ENCODE measurements at places on chromosomes 4 and X.
A peak's percentile ranks its signal among the peaks of the same experiment; 100 is the strongest.

DNA sequence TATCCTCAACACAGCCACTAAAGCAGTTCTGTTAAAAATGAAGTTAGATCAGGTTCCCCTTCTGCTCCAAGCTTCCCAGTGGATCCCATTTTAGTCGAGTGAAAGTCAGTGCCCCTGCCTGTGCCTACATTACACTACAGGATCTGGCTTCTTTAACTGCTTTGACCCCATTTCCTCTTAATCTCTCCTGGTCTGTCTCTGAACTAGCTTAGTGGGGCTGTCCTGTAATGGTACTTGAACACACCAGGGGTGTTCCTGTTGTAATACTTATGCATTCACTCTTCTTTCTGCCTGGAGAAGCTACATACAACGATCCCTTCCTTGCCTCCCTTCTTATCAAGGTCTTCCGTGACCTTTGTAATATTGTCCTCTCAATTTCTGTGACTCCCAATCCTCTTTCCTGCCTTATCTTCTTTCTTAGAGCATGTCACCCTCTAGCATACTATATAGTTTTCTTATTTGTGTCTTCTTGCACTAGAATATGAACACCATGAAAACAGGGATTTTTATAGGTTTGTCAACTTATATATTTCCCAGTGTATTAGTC is 16.7 kb downstream of the ARSJ start:
- no peak for DNase-seq

- DNase-seq, result no peak
Measured at GRCh38 chr4:72553540-72554337, 15.3 kb downstream of the ADAMTS3 start.

DNA sequence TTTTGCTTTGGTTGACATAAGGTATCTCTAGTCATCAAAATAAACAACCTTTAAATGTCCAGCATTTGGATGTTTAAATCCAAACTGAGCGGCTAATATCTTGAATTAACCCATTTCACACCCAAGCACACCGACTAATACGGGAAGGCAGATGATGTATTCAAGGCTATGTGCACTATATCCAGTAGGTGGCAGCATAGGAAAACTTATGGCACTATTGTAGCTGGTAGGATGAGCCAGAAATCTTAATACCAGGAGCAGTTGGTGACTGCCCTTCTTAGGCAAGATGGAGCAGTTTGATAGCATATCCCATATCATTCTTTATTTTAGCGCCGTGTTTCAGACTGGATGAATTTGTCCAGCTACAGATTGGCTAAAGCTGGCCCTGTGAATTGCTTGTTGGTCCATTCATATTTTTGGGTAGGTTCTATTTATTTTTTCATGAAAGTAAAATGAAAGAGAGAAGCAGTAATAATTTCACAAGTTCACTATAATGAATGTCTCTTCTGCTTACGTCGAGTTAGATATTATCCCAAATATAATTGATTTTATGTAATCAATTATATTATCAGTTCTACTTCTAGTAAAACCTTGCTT is 24.4 kb downstream of the UCHL1 start:
- peak; percentile 68 for DNase-seq

DNA sequence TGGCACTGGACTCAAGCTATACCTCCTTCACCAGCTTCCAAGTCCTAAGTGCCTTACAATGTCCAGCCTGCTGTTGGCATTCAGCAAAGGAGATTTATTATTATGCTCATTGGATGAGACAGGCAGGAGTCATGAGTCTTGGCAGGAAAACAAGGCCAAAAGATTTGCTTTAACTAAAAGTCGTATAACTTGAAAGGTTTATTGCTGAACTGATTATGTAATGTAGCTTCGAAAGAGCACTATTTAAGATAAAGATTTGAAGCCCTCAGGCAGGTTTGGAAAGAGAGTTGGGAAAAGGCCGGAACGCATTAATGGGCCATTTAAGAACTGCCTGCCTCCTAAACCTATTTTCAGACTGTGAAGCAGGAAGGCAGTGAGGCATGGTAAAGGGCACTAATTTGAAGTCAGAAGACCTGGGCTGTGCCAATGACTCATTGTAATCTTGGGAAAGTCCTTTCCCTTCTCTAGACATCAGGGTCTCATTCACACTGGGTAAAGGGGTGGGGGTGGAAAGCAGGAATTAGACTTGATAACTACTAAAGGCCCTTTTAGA is 280.5 kb upstream of the EDA2R start:
- DNase-seq, result no peak

DNA sequence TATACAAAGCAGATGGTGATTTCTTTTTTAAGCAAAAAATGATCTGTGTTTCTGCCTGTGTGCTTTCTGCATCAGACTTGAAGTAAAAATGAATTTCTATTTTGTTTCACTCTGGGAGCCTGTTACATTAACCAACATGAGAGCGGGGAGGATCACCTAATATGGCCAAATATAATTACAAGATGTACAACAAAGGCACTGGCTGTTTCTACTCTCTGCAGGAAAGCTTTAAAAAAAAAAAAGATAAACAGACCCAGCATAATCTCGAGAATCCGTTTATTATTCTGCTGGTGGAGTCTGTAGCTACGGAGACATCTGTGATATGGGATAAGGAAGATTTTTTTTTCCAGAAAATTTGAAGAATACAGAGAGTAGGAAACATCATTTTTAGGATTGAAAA is 103.6 kb downstream of the COMMD8 start:
- no peak for DNase-seq

DNA sequence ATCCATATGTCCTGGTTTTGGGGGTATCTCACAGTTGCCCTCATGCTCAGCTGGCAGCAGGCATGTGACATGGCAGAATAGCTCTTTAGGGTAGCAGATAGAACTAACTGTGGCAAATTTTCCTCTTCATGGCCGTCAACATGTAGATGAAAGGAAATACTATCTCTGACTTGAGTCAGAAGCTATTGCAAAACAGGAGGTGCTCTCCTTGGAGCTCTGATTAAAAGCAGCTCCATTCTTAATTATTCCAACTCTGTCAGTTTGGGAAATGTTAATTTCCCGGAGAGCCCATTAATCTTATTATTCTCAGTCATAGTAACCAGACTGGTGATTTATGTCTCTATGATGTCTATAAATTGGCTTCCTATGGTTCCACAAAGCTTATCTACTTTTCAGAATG is 18.2 kb downstream of the IL13RA1 start:
- DNase-seq, result no peak

GRCh38 chr4:94757192-94758140 is at the start of gene BMPR1B:
Gene BMPR1B, plus strand, starts transcription at chr4:94757955. Its CDS starts 346,470 bp downstream, at chr4:95104425.
- DNase-seq, result no peak

DNA sequence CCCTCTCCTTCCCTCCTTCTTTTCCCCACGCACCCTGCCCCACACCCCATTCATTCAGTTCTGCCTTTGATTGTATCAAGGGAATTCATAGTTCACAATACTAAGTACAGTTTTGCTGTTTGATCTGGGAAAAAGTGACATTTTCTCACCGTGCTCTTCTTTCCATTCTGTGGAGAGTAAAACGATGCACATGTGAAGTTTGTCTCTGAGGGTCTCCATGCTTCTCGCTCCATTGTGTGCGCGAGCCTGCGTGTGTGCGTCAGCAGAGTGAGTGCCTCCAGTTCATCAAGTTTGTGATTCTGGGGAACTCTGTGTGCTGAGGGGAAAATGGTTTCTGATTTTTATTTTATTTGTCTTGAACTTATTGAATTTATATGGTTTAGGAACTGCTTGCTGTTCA is 1.9 kb downstream of the STK26 start:
- no peak for DNase-seq

DNA sequence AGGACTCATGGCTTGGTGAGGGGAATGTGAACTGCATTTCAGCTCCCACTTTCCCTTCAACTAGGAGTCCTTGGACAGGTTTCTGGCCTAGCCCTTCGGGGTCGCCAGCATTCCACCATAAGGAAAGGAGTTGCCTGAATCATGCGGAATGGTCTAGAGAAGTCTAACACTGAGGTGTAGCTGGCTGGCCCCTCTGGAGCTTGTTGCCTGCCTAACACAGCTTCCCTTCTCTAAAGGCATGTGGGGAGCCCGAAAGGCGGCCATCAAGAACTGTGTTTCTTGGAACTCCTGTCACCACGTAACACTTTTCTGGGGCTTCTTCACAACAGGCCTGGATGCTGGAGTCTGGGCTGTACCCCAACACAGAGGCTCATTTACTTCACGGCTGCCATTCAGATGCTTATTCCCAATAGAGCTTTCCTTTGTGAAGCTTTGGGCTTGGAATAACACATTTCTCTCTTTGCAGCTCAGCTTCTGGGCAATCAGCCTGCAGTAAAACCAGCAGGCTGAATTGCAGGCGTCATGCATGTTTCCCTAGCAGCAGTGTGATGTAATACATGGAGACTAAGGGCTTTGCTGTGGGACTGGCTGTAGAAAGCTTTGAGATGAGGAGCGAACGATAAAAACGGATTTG is 5.4 kb downstream of the GABRQ start:
- DNase-seq, result no peak

- no peak for DNase-seq
Measured at GRCh38 chr4:24809376-24809775, 14.0 kb downstream of the SOD3 start.

GRCh38 chr4:70700712-70701111 is 12.4 kb downstream of the UTP3 start:
- no peak for DNase-seq

DNA sequence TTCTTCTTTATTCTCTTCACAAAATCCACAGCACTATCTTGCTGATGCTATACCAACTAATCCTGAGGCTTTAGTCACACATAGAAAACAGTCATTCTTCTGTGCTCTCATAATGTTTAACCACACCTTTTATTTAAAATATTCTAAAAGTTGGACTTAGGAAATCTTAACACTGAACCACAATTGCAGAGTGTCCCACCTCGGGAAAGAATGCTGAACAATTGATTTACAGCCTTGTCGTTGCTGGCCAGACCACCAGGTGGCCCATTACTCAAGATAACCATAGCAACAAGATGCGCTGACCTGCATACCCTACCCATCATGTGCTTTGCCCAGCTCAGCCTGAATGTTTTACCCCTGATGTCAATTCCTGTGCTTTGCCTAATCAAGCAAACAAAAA is 100.8 kb downstream of the ARSJ start:
- DNase-seq, result no peak

- DNase-seq, result no peak
Measured at GRCh38 chrX:101602077-101602476, 15.7 kb downstream of the ARMCX6 start.

GRCh38 chrX:43949669-43950068 is 23.5 kb downstream of the NDP start:
- DNase-seq, result peak; percentile 18

DNA sequence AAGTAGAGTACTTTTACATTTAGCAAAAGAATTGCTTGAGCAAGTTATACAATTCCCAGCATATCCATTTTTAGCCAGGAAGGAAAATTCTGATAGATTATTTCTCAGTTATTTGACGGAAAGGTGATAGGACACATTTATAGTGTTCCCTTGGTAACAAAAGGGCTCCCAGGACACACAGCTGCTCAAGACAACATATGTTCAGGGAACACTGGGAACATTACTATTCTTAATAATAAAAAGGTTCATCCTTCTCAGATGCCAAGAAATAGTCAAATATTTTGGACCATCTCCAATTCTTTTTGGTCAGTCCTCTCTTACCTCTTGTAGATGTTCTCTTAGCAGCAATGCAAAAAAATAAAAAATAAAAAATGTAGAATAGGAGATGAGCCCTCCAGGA is 66.8 kb upstream of the SMAD1 start:
- DNase-seq, result no peak

- DNase-seq, result no peak
Measured at GRCh38 chrX:119062750-119063374, 9.9 kb upstream of the CT47C1 start.

GRCh38 chr4:90071289-90072235 is 55.6 kb upstream of the CCSER1 start:
- no peak for DNase-seq

DNA sequence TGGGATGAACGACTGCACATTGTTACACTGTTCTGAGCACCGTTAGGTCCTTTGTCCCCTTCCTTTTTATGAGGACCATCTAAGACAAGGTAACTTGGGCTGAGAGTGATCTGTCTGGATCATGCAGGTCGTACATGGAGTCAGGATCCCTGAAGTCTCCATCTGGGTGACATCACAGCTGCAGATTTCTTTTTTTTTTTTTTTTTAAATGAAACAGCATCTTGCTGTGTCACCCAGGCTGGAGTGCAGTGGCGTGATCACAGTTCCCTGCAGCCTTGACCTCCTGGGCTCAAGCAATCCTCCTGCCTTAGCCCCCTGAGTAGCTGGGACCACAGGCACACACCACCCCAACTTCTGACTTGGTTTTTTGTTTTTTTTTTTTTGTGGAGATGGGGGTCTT is 16.5 kb downstream of the SHROOM2 start:
- no peak for DNase-seq

DNA sequence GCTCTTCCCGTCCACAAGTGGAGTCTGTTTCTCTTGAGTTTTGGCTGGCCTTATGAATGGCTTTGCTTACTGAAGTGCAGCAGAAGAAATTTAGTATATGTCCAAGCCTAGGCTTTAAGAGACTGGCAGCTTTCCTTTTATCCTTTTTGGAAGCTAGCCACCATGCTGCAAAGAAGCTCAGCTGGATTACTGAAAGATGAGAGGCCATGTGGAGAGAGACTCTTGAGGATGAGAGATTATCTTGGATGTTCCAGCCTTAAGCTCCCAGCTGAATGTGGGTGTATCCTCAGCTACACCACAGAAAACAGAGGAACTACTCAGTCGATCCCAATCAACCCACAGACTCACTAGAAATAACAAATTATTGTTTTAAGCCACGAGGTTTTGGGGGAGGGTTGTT is 12.5 kb downstream of the CCNG2 start:
- no peak for DNase-seq

DNA sequence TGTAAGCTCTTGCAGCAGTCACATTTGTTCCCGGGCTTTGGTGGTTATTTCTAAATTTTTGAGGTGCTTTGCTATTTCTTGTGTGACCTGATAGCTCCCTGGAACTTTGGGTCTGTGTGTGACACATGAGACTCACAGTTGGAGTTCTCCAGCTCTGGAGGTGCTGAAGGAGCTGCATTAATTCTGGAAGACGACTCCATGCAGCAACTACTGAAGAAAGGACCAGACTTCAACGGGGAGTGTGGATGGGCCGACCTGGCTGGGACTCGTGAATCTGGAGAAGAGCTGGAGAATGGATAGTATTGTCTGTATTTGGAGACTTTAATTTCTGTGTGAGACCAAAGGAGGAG is 1.5 kb downstream of the MRFAP1 start:
- no peak for DNase-seq

GRCh38 chr4:74546057-74546456 is 101.1 kb downstream of the AREG start:
- no peak for DNase-seq

DNA sequence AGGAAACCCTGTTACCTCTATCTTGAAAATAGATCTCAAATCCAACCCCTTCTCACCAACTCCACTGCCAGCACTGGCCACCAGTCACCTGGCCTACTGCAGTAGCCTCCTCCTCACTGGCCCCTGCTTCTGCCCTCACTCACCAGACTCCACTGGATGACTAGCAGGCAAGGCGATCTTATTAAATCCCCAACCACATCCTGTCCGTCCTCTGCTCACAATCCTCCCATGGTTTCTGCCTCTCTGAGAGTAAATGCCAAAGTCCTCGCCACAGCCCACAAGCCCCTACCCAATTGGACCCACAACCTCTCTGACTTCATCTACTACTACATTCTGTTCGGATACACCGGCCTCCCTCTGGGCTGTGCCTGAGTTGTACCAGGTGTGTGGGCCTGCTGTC is 5.4 kb upstream of the PIM2 start:
- no peak for DNase-seq

GRCh38 chr4:41213625-41214135 is 662 bp downstream of the APBB2 start:
- no peak for DNase-seq

GRCh38 chr4:16720761-16721160 is 177.7 kb downstream of the LDB2 start:
- DNase-seq, result no peak

- no peak for DNase-seq
Measured at GRCh38 chr4:20532116-20532790, 168.0 kb upstream of the PACRGL start.

All from activated CD4-positive, alpha-beta T cell treated with anti-CD3 and anti-CD28 coated beads, Interleukin-2, Interleukin-4, amounts not matched to agents 100 ng/mL and 50 ng/mL, durations not matched to agents 16 hours and 8 hours (primary cell).